NCI-H1092 treated with DMSO at 0.1 percent for 48 hours (cell line): ENCODE measurements at places on chromosomes 4 and X.

DNA sequence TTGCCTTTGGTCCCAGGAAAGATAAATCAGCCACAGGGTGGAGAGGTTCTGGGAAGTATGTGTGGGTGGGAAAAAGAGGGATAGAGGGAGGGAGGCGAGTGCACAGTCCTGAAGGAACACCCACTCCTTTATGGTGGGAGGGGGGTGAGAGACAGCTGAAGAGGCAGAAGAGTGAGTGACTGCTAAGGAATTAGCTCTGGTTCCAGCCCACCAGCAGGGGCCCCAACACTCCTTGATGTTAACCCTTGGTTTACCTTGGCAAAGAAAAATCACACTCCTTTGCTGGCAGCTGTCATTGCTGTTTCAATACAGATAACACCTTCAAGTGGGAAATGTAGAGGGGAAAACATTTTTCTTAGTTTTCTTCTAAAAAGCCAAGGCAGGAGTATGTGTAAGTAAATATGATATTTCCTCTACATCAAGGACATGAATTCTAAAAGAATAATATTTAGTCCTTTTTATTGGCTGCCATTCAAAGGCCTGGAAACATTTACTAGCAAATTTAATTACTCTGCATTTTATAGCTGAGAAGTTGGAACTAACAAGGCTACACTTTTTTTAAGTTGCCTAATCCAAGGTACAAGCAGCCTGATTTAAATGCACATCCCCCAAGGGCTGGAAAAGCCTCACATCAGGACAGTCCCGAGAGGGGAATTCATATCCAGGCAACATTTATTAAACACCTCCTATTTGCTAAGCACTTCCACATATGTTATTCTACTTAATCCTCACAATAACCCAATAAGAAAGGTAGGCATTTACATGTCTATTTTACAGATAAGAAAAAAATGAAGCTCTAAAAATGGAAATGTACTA lies 81.7 kb downstream of the HS6ST2 start:
- DNase-seq, result no peak

- DNase-seq, result no peak
Measured at GRCh38 chr4:101239665-101240064, 107.7 kb downstream of the PPP3CA start.

GRCh38 chrX:86171366-86171765 lies 23.1 kb downstream of the DACH2 start:
- no peak for DNase-seq

DNA sequence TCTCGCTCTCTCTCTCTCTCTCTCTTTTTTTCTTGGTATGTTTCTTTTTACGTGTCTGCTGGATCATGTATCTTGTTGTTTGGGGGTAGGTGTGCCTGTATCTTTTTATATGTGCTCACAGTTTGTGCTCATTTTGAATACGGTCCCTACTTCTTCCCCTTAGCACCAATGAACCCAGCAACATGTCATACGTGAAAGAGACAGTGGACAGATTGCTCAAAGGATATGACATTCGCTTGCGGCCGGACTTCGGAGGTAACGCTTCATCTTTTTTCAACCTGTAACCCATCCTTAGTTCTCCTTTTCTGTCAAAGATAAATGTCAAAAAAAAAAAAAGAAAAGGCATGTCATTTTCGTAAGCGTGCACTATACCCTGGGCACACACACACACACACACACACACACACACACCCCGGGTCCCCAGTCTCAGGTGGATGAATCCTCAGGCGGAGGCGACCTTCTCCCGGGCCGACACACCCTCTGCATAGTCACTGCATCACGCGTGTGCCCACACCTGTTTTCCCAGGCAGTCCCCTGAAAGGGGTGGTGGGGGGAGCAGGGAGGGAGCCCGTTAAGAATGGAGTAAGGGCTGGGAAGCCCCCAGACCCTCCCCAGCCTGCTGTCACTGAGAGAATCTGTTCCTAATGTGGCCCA lies 511 bp downstream of the GABRB1 start:
- no peak for DNase-seq

GRCh38 chr4:61782133-61782532 lies 582.0 kb downstream of the ADGRL3 start:
- no peak for DNase-seq

DNA sequence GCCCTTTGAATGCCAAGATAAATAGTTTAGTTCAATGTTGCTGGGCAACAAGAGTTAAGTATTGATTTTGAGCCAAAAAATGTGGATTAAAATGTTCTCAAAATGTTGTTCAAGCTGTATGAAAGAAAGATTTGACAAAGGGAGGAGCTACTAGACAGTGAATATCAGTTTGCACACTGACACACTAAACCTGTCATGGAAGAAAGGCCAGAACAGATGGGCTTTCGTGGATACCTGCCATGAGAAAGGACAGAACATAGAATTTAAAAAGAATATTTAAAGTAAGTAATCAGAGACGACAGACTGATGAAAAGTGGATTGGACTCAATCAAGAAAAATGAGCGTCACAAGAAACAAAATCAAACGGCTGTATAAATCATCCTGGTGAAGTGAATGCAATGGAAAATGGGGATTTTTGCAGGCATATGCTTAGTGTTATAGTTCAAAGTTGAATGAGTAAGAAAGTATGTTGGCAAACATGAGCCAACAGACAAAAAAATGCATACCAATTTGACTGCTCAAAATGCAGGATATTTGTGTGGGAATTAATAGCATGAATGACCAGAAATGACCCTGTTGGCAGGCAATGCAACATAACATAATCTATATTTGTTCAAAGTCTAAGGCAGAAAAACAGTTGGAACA lies 7.4 kb downstream of the PCDH18 start:
- DNase-seq, result peak; percentile 68

DNA sequence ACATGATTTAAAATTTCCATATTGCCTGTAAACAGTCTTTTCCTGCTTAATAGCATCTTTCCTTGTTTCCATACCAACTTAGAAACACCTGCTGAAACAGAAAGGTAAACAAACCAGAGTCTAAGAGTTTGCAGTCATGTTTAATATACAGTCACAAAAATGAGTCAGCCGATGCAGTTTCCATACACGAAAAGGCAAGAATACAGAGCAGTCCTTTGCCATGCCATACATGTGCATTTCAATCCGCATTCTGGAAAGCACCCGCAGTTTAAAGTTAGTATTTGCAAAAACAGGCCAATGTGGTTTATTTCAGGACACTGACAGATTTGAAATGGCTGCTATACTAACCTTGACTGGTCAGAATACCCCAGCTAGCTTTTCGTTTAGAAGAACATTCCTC lies 32.1 kb downstream of the ASB5 start:
- DNase-seq, result no peak

GRCh38 chr4:5976921-5977320 lies 41.3 kb downstream of the C4orf50 start:
- no peak for DNase-seq

DNA sequence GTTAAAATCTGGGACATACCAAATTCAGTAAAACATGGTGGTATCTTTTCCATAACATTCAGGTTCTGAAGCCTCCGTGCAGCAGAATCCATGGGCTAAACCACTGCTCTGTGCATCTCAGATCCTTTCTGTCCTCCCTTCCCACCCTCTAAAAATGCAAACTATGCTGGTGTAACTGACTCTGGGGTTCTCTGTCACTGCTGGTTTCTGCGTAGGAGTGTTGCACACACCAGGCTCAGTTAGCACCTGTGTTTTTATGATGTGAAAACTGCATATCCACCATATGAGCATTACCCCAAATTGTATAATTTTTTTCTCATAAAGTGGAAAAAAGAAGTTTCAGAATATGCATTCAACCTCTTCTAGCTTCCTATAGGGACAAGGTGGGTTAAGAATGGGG lies 22.4 kb upstream of the IL21 start:
- DNase-seq, result no peak

DNA sequence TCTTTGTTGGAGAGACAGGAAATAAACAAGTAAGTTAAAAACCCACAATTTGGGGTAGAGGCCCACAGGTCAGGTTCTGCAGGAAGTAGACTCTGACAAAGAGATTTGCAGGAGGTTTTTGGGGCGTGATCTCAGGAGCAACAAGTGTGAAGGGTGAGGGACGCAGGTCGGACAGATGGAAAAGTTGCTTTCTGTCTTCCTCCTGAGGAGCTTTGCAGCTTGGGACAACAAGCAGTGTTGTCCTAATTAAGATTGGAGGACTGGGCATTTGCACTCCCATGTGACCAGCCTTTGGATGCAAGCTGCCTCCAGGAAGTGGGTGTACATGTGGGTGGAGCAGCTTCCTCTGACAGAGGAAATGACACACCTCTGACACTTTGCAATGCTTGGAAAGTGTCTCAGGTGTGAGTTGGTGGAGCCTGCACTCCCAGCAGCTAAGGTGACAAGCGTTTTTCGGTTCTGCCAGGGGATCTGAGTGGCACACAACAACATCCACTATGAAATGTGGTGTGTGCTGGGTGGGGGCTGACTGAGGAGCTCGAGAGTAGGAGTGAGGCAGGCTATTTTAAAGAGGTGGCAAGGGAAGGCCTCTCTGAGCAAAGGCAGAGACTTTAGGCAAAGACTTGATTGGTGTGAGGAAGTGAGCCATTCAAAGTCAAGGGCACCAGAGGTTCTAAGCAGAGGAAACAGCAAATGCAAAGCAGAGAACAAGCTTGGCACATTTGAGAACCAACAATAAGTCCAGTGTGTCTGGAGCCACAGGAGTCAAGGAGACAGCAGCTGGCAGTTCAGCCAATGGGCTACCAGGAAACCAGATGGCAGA lies 339.8 kb upstream of the GATB start:
- DNase-seq, result no peak

DNA sequence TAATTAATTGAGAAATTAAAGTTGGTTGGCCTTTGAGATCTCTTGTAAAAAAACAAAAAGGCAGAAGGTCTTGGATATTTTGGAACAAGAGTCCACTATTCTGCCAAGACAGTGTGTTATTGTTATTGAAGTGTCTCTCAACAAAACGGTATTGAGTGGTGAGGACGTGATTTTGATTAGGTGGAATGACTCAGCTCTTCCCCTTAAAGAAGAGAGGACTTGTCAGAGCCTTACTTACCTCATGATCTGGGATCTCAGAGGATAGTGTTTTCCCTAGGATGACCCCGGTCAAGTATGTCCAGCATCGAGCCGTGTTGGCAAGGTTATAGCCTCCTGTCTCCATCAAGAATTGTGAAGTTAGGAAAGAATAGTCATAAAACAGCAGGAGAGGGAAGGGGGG lies 110.9 kb downstream of the HDAC8 start:
- no peak for DNase-seq

GRCh38 chr4:14783011-14783877 lies 219.0 kb upstream of the CPEB2 start:
- no peak for DNase-seq

- peak; percentile 13 for DNase-seq
Measured at GRCh38 chr4:118033148-118034052, 886 bp upstream of the NDST3 start.

DNA sequence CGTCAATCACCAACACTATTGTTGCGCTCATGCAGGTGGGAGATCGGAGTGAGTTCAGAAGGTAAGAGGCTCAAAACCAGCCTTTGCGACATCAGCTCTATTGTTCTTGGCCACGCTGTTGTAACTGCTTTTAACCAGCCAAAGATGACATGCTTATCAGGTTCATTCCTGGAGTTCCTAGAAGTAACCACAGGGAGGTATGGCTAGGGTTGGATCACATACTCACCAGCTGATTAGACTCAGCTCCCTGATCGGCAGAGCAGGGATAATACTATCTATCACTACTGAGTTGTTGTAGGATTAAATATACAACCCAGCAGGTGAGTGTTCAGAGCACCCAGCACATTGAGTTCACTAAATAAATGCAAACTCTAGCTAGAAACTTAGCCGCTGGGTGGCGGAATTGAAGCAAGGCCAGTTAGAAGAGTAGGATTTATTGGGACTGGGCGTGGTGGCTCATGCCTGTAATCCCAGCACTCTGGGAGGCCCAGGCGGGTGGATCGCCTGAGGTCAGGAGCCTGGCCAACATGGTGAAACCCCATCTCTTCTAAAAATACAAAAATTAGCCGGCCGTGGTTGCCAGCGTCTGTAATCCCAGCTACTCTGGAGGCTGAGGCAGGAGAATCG lies 12.4 kb downstream of the SLC34A2 start:
- no peak for DNase-seq

DNA sequence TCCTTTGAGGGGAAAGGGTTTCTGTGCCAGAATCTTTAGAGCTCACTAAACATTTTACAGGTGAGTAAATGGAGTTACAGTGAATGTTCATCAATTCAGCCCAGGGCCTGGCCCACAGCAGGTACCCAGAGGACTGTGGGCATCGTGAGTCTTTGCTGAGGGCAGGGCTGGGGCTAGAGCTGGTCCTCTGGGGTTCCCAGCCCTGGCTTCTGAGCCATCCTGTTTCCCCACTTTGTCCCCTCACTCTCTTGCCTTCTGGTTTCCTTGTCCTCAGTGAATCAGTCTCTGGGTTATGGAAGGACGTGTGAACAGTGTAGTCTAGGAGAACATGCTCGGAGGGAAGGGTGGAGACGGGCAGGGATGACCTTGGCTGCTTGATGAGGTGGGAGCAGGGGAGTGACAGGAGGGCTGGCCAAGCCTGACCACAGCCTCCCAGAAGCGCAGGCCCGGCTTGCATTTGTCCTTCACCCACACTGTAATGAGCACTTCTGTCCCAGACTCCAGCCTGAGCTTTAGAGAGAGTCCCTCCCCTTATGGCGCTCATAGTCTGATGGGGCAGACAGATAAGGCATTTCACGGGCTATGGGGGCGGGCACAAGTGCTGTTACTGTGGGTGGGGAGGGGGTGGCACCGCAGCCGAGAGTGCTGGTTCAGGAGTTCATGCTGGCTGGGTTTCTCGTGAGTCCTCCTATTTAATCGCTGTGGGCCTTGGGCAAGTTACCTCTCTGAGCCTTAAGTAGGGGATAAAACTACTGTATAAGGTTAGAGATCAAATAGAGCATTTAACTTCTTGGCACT lies 17.3 kb downstream of the TBC1D14 start:
- no peak for DNase-seq

- DNase-seq, result no peak
Measured at GRCh38 chr4:86203176-86203575, 156.7 kb downstream of the MAPK10 start.

DNA sequence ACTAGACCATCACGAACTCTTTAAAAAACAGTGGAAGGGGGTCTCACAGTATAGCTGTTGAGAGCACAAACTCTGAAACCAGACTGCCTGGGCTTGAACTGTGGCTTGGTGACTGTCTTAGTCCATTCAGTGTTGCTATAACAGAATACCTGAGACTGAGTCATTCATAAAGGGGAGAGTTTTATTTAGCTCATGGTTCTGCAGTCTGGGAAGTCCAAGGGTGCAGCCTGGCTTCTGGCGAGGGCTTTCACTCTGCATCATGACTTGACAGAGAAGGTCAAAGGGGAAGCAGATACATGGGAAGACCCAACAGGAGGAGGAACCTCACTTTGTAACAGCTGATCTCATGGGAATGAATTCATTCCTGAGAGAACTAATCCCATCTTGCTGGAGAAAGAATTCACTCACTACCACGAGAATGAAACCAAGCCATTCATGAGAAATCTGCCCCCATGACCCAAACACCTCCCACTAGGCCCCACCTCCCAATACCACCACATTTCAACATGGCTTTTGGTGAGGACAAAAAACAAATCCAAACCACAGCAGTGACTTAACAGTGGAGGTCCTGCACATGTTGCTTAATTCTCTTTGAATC lies 116.7 kb upstream of the STOX2 start:
- DNase-seq, result no peak

DNA sequence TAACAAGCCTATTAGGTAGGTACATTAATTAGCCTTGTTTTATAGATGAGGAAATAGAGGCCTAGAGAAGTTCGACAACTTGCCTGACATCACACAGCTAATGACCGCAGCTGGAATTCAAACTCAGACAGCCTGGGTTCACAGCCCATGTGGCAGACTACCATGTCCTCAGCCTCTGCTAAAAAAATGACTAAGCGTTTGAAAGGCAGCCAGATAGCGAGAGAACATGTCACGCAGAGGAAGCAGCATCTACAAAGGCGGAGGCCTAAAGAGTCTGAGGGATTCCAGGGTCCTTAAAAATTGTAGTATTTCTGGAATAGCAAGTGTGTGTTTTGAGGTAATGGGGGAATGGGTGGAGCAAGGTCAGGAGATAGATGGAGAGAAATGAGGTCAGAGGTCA lies 33.2 kb upstream of the BMP15 start:
- no peak for DNase-seq
